NCI-H1694 treated with DMSO at 0.1 percent for 48 hours (cell line): ENCODE measurements at places on chromosomes 6 and 20.
A peak's percentile ranks its signal among the peaks of the same experiment; 100 is the strongest.

GRCh38 chr6:107114926-107115694 is at the start of gene BEND3:
BEND3 (minus strand) TSS chr6:107115515; CDS start chr6:107099285, 16,230 bp downstream.
- DNase-seq, result no peak

DNA sequence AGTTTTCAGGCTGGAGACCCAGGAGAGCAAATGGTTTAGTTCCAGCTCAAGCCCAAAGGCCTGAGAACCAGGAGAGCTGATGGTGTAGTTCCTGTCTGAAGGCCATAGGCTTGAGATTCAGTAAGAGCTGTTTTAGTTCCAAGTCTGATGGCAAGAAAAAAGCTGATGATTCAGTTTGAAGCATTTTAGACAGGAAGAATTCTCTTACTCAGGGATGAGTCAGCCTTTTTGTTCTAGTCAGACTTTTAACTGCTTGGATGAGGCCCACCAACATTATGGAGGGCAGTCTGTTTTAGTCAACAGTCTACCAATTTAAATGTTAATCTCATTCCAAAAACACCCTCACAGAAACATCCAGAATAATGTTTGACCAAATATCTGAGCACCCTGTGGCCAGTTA is 2.5 kb downstream of the ZSCAN26 start:
- no peak for DNase-seq

DNA sequence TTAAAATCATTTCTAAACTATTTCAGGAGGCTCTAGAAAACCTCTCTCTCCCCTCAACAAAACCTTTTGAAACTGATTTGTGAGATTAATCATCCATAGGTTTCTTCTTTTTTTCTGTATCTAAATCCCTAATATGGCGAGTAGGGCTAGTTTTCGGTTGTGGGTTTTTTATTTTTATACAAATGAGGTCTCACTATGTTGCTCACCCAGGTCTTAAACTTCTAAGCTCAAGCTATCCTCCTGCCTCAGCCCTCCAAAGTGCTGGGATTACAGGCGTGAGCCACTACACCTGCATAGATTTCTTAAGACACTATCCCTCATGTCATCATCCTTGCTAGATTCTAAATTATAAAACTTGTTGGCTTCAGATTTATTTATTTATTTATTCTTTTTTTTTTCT is 43.9 kb downstream of the ORC3 start:
- DNase-seq, result no peak

GRCh38 chr6:82363428-82364086 is at the start of gene TPBG:
TPBG (plus strand) TSS chr6:82363817; CDS start chr6:82364962, 1,145 bp downstream.
- peak; percentile 25 for DNase-seq

GRCh38 chr20:4256874-4257273 is 241.5 kb upstream of the RNF24 start:
- no peak for DNase-seq

DNA sequence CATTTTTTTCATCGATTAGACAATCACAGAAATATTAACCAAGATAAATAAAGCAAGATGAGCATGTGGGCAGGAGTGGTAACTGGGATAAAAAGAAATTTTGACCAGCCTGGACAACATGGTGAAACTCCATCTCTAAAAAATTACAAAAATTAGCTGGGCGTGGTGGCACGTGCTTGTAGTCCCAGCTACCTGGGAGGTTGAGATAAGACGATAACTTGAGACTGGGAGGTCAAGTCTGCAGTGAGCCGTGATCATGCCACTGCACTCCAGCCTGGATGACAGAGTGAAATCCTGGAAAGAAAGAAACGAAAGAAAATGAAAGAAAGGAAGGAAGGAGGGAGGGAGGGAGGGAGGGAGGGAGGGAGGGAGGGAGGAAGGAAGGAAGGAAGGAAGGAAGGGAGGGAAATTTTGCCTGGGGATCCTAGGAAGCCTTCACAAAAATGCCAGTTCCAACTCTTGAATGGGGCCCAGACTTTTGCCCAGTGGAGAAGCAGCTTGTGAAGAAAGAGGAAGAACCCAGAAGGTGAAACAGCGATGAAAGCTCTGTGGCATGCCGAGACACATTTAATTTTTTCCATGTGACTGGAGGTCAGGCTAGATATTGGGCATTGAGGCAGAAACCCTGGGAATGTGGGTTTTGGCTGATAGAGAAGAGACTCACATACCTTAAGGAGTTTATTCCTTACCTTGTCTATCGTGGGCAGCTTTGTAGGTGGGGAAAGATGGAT is 20.3 kb downstream of the CCDC170 start:
- no peak for DNase-seq

DNA sequence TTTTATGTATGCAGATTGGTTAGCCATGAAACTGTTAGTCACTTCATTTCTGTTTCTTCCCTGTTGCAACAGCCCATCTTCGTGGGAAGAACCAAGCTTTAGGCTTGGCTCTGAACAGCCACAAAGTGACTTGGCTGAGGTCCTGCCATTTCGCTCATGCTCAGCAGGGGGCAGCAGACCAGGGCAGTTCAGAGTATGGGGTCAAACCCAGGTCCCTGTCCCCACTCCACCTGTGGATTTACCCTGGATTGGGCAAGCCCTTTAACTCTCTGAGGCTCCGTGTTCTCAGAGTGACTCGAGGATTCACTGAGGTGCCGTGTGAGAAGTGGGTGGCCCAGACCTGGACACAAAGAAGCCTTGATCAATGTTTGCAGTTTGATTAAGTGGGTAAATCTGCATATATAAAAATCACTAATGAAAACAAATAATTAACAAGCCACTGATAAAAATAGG is 19.8 kb upstream of the MAP1LC3A start:
- no peak for DNase-seq

DNA sequence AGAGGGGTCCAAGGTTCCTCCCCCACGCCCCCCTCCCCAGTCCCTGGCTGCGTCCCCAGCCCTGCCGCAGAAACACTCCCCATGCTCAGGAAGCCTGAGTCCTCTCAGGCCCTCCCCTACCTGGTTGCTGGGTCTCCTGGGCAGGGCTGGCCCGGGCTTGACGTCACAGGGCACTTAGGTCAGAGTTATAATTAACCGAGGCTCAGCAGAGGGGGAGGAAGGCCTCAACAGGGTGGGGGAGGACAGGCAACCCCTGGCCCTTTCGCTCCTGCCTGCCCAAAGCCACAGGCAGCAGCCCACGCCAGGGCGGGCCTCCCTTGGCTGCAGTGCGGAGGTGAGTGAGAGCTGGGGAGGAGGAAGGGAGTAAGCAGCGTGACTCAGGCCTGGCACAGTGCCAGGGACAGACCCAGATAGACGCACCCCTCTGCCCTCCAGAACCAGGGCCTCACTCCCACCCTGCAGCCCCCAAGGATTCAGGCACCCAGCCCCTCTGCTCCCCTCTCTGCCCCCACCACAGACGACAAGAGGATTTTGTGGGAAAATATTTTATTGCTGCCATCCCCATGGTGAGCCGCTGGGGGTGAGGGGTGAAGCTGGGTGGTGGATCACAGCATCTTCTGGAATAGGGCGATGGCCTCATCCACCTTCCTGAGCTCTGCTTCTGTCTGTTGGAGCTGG is at the start of gene VWA7:
Gene VWA7 (minus strand): TSS at position 340 of the 678 bp plus-strand sequence. CDS start 549 bp downstream, outside the sequence.
- no peak for DNase-seq

DNA sequence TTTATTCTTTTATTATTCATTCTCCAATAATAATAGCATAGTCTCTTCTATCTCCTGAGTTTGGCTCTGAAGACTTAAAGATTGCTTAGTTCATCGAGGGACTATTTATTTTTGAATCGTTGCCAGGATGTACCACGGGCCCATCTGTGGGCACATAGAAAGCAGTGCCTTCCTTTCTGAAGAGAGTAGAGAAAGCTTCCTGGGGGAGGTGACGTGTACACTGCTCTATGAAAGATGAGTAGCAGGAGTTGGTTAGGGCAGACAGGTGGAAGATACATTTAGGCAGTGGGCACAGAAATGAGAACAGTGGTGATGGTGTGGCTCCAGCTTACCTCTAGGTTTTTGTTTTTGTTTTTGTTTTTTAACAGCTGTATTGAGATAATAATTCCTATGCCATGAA is 98.4 kb downstream of the CDKAL1 start:
- no peak for DNase-seq

GRCh38 chr6:11730641-11731040 is 48.0 kb downstream of the ADTRP start:
- DNase-seq, result no peak

DNA sequence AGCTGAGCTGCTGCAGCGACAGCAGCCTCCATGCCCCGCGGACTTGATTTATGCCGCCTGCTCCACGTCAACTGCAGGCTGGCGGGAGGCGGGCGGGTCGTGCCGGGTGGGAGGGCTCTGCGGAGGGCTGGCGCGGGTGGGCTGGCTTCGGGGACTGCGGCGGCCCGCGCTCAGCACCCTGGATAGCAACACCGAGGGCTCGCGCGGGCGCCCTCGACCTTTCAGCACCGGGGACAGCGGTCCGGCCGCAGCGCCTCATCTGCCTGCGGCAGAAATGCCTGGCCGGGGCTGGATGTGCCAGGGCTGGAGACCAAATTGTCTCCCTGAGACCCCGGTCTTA is 792 bp downstream of the SNAP25 start:
- DNase-seq, result no peak

DNA sequence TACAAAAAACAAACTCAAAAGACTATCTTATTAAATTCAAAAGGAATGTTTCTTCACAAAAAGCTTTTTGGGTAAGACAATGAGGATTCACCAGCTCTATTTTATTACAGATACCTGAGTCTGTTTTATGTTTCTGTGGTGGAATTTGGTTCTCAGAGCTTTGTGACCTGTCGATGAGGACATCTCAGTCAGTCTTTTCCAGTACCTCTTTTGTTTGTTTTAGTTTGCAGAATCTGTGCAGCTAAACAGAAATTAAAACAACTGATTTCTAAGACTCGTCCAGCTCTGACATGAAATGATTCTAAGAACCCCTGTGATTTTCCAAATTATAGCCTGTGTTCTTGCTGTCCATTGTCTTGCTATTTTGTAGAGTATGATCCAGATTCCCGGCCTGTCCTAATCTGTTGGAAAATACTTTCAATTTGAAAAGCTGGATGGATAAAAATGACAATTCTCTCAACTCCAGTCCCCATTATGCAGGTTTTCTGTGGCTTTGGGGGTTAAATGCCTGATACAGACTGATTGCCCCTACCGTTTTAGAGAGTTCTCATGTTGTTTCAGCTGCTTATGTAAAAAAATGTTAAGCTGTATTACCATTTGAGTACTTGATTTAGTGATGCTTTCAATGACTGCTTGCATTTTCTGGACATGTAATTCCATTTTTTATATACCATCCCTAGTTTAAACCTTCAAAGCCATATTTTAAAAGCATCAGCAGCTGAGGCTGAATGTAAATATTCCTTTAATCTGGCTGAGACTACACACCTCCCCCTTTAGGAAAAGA is 94.2 kb upstream of the TAB2 start:
- no peak for DNase-seq

GRCh38 chr20:57069442-57069841 is 197.0 kb downstream of the BMP7 start:
- no peak for DNase-seq

DNA sequence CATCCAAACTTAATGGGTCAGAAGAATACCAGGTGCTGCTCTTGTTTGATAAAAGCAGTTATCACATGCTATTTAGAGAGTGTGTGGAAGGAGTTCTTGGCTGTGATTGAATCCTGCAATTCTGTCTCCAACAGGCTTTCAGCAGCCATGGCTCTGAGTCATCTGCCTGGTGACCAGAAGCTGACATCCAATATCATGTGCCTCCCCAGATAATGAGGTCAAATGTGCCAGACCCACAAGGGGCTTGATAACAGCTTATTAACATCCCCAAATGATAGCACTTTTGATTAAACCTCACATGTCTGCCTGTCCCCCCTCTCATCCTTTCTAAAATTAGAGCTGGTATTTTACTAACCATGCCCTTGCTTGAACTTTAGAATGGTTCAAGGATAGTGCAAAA is 175.7 kb upstream of the PLN start:
- no peak for DNase-seq

DNA sequence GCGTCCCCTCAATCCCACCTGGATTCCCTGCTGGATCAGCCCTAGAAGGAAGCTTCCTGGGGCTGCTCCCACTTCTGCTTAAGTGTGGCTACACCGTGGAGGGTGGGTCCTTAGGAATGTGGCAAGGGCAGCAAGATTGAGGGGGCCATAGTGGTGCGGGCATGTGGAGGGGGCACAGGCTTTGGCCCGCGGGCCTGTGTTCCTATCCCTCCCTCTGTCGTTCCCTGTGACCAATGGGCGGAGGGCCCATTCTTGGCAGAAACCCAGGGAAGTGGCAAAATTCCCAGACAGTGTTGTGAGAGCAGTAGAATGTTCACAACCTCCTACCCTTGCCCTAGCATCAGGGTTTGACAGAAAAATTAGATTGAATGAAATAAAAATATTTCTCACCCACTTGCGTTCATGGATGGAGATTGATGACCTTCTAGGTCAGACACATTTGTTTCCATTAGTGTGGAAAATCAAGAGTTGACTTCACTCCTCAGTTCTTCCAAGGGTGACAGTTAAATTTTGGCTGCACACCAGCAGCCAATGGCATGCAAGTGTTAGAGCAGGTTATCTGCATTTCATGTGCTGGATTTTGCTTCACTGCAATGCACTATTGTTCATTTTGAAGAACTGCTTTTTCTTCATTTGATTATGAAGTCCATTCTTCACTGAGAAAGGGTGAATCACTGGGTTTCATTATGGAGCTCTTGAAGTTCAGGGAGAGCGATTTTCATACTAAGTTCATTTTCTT is 49.3 kb upstream of the AHI1 start:
- DNase-seq, result no peak

DNA sequence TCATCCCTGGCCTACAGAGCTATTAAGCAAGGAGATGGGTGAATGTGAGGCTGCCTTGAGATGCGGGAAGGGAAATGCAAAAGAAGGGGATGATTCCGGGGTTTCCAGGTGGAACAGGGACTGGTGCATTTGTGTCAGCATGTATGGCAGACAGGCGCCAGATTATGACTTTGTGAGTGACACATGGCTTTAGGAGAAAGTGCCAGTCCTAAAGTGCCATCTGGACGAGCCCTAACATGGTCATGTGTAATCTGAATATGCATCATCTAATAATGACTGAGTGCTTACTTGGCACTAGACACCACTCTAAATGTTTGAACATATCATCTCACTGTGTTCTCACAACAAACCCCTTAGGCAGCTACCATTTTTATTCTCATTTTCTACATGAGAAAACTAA is 195.0 kb upstream of the TSHZ2 start:
- DNase-seq, result peak; percentile 14

DNA sequence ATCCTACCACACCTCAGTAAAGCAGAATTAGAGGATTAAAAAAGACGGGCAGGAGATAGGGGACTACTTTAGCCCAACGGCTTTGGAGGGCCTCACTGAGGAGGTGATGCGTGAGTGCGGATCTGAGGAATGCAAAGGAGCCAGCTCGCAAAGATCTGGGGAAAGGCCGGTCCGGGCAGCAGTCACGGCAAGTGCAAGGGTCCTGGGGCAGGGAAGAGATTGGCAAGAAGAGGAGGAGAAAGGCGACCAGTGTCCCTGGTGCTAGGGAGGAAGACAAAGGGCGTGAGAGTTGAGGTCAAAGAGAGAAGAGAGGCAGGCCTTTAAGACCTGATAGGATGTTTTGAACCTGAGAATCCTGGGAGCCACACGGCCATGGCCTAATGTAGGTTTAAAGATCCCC is 86.8 kb downstream of the KCNB1 start:
- no peak for DNase-seq

DNA sequence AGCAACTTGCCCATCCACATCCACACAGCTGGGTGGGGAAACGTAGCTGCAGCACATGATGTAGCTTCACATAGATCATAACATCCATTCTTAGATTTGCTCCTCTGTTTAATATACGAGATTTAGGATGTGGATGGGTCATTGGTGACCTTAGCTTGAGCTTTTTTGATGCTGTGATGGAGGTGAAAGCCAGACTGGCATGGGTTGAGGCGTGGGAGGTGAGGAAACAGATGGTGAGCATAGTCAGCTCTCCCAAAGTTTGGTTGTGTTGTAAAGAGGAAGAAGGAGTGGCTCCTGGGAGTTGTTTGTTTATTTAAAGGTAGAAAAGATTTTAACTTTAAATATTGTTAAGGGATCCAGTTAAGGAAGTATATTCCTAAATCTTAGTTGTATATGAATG is 5.3 kb downstream of the ARFGEF2 start:
- DNase-seq, result no peak
